ENCODE measurements at places on chromosomes 7 and 10.

DNA sequence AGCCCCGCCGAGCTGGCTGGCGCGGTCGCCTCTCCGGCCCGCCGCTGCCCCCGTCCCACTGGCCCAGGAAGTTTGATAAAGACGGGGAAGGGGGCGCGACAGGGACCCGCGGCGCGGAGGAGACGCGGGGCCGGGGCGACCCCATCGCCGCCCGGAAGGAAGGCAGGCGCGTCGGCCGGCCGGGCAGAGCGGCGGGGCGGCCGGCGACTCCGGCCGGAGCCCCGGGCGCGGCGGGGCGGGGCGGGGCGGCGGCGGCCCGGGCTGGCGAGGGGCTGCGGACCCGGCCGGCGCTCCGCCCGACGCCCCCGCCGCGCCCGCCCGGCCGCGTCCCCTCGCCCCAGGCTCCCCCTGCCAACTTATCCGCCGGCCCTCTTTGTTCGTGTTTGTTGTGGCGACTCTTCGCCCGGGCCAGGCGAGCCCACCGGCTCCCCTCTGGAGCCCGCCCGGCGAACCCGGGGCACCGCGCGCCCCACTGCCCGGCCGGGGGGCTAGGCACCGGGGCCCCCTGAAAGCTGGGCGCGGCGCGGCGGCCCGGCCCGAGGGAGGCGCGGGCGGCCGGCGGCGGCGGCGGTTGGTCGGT, 571 bp downstream of the KDM7A start:
- peak; percentile 31 for DNase-seq

DNA sequence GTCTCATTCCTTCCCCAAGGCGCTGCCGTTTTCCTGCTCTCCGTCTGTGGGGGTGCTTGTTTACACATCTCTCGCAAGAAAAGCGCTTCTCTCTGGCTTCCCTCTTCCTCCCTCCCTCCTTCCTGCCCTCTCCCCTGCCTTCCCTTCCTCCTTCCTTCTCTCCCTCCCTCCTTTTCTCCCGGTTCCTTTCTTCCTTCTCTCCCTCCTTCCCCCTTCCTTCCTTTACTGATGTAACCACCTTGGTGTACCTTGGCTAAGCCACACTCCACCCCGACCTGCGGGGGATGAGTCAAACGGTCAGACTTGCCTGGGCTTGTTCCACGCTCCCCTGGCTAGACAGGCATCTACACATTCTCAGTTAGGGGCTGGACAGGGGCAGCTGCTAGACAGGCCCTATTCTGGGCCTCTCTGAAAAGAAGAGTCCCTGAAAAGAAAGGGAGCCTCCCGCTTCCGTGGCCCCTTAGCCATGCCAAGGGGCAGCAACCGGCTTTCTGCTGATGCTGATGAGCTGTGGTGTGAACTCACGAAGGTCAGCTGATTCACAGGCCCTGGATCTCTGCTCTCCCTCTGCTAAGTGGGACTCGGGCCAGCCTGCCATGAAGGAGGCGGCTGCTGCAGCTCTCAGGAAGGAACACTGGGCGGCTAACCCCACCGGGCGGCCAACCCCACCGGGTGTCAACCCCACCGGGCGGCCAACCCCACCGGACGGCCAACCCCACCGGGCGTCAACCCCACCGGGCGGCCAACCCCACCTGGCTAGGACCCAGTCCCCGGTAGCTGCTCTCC, 216.8 kb downstream of the TCERG1L start:
- DNase-seq = peak; percentile 13

DNA sequence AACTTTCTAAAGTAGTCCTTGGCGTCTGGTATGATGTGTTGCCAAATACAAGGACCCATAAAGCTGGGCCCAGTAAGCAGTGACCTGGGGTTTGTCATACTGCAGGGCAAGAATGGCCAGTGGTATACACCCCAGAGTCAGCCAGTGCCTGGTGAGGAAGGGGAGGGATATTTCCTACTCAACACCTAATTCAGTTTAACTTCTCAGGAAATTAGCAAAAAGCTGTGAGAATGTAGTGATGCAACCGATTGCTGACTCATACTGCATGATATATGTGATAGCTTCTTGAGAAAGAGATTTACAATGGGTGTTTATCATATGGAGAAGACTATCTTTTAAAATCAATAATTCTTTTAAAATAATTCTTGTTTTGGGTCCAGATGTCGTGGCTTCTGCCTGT, 889.3 kb upstream of the CELF2 start:
- DNase-seq = no peak

DNA sequence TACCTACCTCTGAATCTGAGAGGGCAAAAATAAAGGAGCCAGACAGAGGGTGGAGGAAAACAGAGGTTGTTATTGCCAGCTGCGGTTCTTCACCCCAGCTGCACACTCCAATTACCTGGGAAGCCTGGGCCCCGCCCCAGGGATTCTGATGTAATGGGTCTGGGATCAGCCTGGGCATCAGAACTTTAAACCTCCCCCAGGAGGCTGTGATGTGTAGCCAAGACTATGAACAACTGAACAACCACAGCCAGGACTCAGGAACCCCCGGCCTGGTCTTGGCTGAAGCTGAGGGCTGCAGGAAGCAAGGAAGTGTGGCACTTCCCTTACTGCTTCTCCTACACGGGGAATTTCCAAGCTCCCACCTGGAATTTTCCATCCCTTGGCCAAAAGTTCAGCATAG, 89.3 kb downstream of the HIP1 start:
- DNase-seq = no peak

- DNase-seq = no peak
These were observed 83.1 kb downstream of the ZNF248 start for GRCh38 chr10:37774351-37774750.

- peak; percentile 50 for DNase-seq
These were observed 20.8 kb upstream of the UNC5B start for GRCh38 chr10:71191551-71192076.

GRCh38 chr7:88480896-88481295, 174.2 kb upstream of the STEAP4 start:
- DNase-seq = no peak

GRCh38 chr7:137846549-137846826, 286 bp downstream of the DGKI start:
- no peak for DNase-seq

DNA sequence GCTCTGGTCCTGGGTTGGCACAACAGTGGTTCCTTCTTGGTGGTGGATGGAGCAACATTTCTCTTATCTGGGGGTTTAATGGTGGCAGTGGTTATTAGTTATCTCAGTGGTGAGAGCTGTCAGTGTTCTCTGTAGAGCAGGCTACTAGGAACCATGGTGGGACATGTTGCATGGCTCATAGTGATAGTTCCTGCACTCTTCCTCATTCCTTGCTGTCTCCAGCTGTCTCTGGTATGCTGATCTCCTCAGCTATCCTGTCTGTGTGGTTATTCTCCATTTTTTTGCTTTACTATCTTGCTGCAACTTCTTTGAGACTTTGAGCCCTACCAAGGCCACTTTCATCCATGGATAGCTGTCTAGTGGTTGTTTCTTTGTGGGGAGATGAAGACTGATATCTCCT, 44.0 kb downstream of the CCDC7 start:
- no peak for DNase-seq

DNA sequence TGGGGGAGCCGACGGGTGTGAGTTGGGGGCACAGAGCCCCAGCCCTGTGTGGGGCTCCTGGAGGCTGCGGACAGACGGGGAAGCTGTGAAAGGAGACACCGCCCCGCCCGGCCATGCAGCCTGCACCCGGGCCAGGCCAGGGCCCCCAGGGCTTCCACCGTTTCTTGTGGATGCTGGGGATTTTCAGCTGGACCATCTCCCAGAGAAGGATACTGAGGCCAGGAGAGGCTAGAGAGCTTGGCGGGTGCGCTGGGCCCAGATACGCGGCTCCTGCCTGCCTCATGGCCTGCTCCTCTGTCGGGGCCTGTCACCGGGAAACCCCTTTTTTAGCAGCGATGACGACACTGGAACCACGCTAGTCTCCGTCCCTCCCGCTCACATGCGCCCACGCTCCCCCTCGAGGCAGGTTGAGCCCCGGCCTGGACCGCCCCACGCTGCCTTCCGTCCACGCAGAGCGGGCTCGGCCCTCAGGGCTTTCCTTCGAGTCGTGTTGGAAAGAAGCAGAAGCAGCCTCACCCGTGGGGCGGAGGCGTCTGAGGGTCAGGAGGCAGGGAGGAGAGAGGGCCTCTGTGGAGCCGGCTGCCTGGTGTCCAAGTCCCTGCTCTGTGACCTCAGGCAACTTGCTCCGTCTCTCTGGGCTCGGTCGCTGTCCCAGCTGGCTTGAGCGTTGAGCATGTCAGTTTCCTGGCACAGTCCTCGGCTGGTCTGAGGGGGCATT, 11.7 kb downstream of the TMEM184A start:
- DNase-seq = no peak

DNA sequence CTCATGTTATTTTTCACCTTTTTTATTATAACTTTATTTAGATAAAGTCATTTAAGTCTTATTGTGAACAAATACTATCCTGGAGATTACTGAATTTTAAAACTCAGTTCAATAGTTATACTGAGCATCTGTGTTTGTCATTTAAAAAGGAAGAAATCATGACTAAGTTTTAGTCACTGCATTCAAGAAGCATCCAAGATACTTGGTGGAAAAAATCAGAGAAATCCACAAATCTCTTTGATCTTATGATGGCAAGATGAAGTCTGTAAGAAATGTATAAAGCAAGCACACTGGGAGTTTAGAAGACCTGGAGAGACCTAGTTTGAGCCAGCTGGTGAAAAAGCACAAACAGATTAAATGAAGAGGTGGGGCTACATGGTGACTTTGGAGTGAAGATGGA, 529.8 kb upstream of the IGFBP3 start:
- DNase-seq = no peak

- DNase-seq = no peak
These were observed 132.0 kb downstream of the ST7 start for GRCh38 chr7:117085275-117085674.

- no peak for DNase-seq
These were observed 1.4 kb downstream of the NDUFB8 start for GRCh38 chr10:100528123-100528886.

DNA sequence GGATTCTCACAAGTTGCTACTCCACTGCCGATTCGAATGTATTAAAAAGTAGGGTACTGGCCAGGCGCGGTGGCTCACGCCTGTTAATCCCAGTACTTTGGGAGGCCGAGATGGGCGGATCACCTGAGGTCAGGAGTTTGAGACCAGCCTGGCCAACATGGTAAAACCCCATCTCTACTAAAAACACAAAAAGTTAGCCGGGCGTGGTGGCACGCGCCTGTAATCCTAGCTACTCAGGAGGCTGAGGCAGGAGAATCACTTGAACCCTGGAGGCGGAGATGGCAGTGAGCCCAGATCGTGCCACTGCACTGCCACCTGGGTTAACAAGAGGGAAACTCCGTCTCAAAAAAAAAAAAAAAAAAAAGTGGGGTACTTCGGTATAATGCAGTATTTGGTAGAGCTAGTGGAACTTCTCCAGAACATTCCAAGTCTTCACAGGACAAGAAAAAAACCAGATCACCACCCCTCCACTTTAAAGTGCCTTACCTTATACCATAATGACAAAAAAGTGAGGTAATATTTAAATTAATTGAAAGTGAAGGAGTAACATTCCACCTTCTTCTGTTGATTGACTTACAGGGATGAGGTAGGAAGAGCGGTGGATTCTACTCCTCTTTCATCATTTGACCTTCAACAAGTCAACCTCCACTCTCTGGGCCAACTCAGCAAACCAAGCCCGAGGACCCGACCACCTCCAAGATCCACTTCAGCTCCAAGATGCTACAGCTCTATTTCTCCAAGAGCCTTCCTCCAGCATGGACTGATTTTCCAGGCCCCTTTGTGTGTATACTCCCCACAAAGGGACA, 2.0 kb downstream of the BAZ1B start:
- DNase-seq = no peak

DNA sequence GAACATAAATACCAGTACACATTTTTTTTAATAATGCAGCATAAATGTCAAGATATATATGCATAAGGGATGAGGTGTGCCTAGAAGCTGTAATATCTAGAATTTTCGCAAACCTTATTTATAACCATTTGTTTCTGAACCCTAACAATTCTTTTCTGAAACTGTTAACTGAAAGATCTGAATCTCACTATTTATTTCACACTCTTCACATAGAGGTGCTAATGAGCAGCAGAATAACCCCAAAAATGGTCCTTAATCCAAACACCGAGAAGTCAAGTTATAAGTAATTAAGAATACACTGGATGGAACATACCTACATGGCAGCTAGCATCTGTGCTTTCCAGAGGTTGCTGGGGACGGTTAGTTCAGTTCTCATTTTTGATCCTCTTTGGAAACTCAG, 742.0 kb downstream of the AUTS2 start:
- no peak for DNase-seq

DNA sequence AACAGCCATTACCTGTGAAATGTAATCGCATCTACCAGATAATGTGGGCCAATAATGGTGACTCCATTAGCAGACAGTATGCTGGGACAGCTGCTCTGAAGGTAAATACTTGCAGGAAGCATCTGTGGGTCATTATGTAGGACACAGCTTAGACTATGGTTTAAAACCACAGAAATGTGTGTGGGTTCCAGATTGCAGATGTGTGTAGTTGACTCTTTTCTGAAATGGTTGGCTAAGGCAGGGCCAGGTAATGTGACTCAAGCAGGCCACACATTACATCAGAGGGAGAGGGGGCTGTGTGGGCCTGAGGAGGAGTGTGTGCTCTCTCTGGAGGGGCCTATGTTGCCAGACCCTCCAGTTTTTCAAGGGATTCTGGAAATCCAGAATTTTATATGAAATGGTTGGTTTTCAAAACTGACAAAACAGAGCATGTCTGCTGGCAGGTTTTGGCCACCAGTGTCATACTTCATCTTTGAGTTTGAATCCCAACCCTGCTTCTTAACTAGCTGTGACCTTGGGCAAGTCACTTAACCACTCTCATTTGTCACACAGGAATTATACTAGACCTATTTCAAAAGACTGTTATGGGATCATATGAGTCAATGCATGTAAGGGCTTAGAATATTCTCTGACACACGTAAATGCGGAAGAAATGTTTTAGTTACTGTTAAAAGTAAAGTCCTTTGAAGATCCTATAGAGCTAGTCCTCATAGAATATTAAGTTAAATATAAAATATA, 64.5 kb downstream of the MCMBP start:
- DNase-seq = no peak

- DNase-seq = no peak
These were observed 67.1 kb downstream of the CUBN start for GRCh38 chr10:17062493-17062892.

DNA sequence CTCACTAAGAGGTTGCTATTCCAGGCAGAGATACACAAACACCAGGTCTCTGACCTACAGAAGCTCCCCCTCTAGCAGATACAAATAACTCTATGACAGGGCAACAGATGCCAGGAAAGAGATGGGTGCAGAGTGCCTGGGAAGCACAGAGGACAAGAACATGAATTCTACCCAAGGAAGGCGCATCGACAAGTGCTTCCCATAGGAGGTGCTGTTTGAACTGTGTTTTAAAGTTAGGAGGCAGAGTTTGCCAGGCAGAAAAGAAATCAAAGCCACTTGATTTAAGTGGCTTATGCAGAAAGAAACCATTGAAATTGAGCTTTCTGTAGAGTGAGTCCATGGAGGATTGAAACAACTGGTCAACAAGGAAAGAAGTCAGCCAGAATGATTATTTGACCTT, 35.3 kb upstream of the EGR2 start:
- DNase-seq = peak; percentile 43
